ENCODE measurements at places on chromosomes 12 and 14.

GRCh38 chr14:92617581-92617980 is 104.0 kb downstream of the RIN3 start:
- DNase-seq, result no peak

DNA sequence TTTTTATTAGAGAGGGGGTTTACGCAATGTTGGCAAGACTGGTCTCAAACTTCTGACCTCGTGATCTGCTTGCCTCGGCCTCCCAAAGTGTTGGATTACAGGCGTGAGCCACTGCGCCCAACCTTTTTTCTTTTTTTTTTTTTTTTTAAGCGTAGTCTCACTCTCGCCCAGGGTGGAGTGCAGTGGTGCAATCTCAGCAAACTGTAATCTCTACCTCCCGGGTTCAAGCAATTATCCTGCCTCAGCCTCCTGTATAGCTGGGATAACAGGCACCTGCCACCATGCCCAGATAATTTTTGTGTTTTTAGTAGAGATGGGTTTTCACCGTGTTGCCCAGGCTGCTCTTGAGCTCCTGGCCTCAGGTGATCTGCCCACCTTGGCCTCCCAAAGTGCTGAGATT is 8.8 kb upstream of the HECTD1 start:
- DNase-seq, result no peak

GRCh38 chr14:70692210-70692609 is 50.5 kb downstream of the TTC9 start:
- DNase-seq, result no peak

- DNase-seq, result no peak
These were observed 96.9 kb upstream of the FGD4 start for GRCh38 chr12:32302218-32303173.

DNA sequence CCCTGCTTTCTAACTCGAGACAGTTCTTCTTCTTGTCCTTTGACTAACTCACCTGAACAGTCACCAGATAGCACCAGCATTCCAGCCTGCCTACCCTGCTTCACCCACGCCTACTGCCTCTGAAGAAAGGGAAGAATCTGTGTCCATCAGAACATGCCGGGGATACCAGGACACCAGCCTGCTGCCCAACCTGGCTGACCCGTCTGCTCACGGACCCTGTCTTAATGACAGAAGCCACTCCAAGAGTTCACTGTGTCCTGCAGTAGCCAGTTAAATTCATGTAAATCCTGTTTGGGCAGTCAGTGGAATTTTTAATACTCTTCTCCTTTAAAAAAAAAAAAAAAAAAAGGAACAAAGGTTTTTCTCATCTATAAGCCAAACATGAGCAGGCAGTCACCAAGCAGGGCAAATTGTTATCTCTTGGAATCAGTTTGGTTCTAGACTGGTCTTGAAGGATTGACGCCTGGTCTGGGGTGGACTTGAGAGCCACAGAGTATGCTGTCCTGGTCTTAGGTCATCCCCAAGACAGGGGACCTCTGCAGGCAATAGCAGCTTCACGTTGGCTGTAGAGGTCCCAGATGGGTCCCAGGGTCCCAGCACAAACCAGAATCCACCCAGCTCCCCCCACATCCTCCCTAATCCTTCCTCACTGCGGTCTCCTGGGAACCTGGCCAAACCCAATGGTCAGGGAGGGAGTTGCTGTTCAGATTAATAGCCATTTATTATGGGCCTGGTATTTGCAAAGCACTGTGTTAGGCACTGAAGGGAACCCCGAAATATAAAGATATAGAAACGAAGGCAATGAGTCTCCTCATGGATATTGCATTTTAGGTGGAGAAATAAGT is 181.1 kb upstream of the HIF1A start:
- DNase-seq, result no peak

GRCh38 chr14:50139192-50139591 is 22.8 kb upstream of the VCPKMT start:
- DNase-seq, result no peak

DNA sequence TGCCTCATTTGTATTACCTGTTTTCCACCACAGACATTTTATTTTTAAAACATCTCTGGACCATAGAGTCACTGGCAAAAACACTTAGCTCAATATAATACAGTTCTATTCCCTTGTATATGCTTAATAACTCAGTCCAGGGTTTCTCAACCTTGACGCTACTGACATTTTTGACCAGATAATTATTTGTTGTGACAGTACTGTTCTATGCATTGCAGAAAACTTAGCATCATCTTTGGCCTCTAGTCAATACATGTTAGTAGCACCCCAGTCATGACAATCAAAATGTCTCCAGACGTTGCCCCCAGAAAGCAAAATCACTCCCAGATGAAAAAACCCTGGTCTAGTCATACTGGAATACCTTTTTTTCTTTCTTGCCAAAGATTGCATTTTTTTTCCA is 174.7 kb downstream of the TMEM132D start:
- no peak for DNase-seq

DNA sequence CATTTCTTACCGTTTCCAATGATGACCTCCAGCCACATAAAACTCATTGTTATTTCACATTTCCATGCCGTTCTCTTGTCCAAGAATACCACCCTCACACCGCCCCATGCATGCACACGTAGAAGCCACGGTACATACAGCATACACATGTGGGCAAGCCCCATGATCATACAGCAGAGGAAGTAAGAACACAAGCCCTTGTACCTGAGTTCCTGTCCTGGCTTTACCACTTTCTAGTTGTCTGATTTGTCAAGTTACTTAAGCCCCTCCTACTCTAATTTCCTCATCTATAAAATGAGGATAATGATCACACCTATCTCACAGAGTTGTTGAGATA is 59.9 kb downstream of the DUSP16 start:
- DNase-seq, result no peak

GRCh38 chr12:50734409-50735263 is 29.3 kb upstream of the ATF1 start:
- no peak for DNase-seq

DNA sequence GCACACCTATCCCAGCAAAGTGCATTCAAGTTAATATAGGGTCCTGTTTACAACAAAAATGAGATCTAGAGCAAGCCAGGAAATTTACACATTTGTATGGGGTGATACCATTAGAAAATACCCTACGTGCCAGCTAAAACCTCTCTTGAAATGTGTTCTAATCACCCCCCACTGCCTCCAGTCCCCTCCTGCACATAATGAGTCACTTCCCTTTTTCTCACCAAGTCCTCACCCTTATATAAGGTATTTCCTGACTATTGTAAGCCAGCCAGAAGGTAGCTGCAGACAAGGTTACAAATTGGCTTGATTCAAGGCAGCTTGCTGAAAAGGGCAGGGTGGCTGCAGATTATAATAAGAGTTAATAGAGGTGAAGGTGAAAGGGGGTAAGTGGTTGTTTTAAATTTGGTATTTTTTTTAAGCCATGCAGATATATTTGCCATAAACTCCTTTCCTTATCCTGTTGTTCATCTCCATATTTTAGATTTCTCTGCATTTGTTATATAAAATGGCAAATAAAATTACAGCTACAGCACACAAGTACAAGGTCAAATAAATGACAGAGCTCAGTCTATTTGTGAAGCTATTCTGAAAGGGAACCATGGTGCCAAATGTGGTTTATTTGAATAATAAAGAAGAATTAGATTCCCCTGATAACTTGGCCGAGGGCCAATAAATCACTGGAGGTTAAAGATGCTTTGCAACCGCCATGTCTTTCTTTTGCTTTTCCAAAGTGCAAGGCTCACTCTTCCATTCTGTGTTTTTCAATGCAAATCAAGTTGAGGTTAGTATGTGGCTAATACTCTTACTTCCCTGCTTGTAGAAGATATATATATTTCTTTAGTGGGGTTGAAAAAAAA is 385.9 kb downstream of the EGLN3 start:
- DNase-seq, result no peak

GRCh38 chr12:72098622-72099021 is 160.0 kb downstream of the TPH2 start:
- DNase-seq, result no peak

GRCh38 chr12:101713059-101713682 is 15.7 kb downstream of the CHPT1 start:
- no peak for DNase-seq

DNA sequence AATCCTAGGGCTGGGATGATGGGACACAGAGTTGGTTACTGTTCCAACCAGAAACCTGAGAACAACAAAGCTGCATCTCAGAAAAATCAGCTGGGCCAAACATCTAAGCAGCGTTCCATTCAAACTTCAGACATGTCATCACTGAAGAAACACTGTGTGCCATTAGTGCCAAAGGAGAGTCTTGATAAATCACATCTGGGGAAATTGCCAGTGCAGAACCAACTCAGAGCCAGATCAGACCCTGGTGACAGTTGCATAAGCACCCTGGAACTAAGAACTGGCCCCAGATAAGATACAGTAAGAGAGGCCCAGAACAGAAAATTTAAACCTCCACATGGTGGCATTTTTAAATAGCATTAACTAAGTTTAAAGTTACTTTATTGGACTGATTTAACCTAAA is 482.8 kb downstream of the PRKD1 start:
- no peak for DNase-seq

DNA sequence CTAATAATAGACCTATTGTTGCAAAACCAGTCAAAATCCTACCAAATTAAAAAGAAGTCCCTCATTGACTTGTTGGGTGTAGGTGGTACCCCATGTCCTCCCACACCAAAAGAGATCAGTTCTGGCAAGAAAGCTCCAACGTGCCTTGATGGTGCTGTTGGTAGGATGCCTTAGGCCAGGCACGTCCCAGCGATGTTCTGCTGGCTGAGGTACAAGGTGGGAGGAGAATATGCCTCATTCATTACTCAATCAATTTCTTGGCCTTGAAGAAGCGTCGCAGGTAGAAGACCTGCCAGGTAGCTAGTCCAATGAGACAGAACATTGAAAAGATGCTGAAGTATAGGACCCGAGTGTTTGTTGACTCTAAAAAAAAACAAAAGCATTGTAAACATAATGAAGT is 7.8 kb upstream of the NEK9 start:
- DNase-seq, result no peak

DNA sequence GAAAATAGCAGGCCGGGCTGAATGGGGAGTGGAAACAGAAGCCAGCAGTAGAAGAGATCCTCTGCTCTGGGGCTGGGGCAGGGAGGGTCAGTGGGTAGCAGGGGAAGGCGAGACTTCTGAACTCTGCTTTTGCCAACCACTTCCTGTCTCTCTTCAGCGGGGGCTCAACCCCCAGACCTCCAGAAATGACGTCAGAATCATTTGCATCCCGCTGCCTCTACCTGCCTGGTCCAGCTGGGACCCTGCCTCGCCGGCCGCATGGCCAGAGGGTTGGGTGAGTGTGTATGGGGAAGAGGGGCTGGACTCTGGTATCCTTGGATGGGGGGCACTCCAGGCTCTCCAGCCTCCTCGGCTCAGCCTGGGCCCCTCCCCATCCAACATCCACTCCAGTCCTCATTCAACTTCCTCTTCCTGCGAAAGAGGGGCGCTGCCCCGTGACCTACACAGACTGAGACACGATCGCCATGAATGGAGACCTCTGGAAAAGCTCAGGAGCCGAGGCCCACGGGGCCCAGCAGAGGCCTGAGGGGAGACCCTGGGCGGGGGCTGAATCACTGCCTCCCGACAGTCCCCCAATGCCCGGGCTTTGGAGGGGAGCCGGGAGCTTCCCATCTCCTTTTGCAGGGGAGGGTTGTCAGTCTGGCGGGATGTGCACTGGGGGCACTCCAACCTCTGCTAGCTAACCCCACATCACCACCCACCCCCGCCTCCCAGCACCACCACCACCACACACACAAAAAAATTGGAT is 458 bp upstream of the HOXC4 start:
- no peak for DNase-seq

GRCh38 chr12:121803861-121804416 is at the start of gene SETD1B:
TSS of gene SETD1B (plus strand) at chr12:121804009. CDS start at chr12:121804738, 729 bp downstream.
- no peak for DNase-seq

- no peak for DNase-seq
These were observed 21.0 kb downstream of the CFL2 start for GRCh38 chr14:34693228-34693939.

GRCh38 chr12:3446235-3446634 is 44.8 kb upstream of the PRMT8 start:
- no peak for DNase-seq

DNA sequence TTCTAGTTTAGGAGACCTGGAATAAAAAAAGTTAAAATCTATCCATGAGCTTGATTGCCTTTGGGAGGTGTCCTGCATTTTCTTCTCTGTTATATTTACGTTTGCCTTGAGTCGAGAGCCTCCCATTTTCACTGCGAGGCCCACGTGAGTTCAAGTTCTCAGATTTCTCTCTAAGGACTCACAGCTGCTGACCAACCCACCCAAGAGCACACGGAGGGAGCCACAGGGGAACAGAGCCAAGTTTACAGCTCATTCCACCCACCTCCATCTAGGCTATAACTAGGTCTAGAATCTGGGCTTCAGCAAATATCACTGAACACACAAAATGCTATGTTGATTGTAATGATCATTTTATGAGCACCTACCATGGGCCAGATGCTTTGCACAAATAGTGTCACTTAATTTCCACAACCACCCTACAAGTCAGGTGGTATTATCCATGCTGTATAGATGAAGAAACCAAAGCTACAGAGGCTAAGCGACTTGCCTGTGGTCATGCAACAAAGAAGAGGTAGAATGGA is 16.7 kb downstream of the ALDH1L2 start:
- DNase-seq, result no peak

GRCh38 chr12:122023339-122024131 is 1.9 kb downstream of the BCL7A start:
- no peak for DNase-seq

GRCh38 chr12:104669089-104669721 is 212.5 kb downstream of the CHST11 start:
- DNase-seq, result no peak

- no peak for DNase-seq
These were observed 31.3 kb downstream of the PRKAB1 start for GRCh38 chr12:119699199-119699760.

DNA sequence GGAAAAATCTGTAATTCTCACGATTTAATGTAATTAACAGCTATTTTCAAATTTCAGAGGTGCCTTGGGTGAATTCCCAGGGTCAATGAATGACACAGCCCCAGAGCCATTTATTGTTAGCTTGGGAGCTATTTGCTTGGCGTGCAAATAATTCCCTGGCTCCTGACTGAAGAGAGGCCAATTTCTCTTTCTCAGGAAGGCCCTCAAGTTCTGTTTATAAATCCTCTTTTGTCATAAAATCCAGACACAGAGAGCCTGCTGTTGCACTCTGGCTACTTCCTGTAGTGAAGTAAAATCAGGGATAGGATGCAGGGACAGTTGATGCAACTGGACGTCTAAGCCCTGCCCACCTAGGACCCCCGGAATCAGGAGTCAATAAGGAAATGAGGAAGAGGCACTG is 154.3 kb downstream of the TMX1 start:
- DNase-seq, result no peak

DNA sequence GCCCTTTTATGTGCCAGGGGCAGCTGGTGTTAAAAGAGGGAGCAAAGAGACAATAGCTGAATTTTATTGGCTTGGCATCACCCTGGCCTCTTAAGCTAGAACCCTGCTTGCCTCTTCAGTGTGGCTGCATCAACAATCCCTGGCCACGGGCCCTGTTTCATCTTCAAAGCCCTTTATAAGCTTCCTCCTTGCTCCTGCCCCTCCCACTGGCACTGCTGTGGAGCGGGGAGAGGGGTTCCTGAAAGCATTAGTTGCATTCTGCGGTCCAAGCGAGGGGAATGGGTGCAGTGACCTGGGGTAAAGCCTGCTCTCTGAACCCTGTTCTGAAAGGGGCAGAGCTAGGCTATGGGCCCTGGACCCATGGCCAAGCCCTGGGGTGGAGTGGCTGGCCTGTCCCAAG is 220 bp upstream of the KRT83 start:
- DNase-seq, result no peak
